NCI-H1417 treated with DMSO at 0.1 percent for 48 hours (cell line): ENCODE measurements at places on chromosomes 13 and 19.

- DNase-seq, result no peak
These were observed 48.7 kb downstream of the TINCR start for GRCh38 chr19:5519076-5519475.

DNA sequence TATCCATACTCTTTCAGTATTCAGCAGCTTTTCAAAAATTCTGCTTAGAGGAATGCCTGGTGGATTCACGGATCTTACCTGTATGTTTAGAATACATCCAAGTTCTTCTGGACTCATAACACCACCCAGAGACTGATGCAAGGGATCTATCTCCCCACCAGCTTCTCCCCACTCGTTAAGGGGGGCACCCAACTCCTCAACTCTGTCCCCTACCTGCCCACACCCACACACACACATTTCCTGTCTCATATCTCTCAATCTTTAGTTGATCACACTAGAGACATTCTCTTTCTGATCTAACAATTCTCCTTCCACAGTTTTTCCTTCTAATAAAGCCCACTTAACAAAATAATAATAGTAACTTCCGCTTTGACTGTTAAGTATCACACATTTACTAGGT is 110.1 kb downstream of the DLEU7 start:
- DNase-seq, result no peak

DNA sequence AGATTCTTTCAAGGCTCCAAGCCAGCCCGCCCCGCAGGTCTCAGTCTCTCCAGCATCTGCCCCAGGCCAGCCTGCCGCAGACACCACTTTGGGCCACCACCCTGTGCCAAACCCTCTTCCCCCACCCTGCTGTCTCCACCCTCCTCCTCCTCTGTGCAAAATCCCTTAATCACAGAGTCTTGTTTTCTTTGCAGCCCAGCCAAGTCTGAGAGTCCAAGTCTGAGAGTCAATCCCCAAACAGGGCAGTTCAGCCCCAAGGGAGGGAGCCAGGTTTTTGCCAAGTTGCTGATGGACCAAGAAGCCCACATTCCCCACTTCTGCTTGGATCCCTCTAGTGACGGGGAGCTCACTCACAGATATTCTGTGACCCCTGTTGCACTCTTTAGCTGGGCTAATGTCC is 3.1 kb downstream of the ADAMTS10 start:
- DNase-seq, result no peak

DNA sequence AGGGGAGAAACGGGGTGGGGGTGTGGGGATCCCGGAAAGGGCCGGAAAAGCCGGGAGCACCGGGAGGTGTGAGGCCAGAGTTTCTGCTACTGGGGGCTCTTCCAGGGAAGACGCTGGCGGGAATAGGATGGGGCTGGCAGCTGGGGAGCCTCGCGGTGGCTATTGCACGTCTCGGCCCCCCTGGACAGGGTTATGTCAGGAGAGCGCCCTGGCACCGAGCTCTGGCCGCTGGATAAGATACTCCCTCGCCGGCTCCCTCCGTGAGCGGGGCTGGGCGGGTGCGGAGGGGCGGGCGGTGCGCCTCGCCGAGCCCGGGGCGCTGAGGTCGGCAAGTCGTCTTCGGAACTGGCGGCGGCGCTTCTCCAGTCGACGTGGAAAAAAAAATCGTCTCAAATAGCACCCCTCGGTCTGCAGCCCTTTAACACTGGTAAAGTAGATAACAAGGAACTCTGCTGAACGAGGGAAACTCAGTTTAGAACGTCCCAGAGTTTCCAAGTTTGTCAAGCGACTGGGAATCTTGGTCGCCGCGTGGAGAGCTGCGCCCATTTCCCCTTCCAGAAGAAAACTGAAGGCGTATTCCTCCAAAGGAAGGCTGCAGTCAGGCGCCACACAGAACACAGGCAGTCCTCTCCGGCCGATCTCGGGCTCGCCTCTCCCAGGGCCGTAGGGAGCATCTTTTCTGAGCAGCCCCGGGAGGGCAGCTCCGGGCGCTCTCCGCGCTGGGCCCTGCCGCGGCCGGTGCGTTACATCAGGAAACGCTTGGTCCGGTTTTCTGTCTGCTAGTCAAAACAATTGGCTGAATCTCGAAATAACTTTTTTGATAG is 115.1 kb downstream of the KCNRG start:
- no peak for DNase-seq

DNA sequence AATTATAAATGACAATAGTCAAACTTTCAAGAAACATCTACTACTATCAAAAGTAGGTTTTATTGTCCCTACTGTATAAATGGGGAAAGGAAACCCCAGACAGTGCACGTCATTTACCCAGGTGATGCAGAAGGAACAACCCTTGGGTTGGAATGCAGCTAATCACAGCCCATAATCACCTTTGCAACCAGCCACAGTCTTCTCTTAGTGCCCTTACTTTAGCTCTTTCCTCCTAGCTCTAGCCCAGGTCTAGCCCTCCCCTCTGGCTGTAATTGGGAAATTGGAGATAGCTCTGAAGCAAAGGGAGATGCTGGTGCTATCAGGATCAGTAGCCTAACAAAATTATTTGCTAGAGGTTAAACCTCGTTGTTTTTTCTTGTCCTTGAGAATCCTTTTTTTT is 25.5 kb upstream of the TSC22D1 start:
- no peak for DNase-seq

DNA sequence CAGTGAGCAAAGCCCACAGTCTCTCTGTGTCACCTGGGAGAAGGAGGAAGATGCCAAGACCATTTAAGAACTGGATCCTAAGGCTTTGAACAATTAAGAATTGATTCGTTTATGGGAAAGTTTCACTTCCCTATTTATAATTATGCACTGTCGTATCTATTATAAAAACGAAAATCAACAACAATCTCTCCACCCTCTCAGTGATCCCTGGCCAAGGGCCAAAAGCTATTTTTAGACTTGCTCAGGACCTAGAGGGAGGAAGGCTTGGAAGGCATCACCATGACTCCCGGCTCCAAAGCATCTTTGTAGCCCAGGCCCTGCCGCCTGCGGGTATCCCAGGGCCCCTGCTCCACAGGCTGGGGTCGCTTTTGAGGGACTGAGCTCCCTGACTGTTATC is 1.3 kb downstream of the RHPN2 start:
- no peak for DNase-seq

DNA sequence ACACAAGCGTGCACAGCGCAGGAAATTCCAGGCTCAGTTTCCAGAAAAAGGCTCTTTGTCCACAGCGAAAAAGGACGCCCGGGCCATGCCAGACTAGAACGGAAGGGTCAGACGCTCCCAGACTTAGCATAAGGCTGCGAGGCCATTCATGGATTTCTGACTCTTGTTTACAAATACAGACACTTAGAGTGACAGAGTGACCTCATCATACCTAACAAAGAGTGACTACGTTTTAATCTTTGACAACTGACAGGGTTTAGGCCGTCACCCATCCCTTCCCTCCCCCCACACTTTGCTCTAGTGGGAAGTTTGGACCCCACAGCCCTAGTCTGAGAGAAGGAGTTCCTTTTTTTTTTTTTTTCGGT is 418 bp upstream of the ZNF709 start:
- DNase-seq, result no peak
